Umbilical cord (tissue), 2 donors: ENCODE measurements at places on chromosomes 6 and 20.

DNA sequence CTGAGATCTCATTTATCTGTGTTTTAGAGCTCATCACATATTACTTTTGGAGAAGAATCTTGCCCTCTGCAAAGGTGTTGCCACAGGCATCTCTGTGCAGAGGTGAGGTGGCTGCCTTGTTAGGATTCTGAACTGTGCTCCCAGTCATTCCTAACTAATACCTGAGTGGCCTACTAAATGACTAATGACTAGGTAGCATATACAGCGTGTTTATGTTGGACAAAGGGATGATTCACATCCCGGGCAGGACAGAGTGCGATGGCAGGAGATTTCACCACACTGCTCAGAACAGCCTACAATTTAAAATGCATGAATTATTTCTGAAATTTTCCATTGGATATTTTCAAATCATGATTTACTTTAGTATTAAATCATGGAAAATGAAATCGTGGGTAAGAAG lies 23.1 kb upstream of the CGA start:
- DNase-seq: no peak

DNA sequence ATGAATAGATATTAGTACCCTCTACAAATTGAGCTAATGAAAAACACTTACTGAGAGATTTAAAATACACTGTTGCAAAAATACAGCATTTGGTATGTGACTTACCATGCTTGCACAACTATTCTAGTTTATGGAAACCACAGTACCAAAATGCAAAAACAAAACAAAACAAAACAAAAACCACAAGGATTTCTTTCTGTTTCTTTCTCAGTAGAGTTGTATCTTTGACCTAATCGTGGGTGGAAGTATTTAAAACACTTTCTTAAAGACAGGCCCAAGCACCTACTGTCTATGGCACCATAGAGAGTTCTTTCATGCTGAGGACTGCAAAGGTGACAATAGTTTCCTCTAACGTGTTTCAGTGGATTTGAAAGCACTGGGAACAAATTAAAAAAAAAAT lies 95.3 kb upstream of the C6orf118 start:
- no peak for DNase-seq

GRCh38 chr6:75135450-75135849 lies 70.4 kb downstream of the COL12A1 start:
- DNase-seq: peak; percentile 55

DNA sequence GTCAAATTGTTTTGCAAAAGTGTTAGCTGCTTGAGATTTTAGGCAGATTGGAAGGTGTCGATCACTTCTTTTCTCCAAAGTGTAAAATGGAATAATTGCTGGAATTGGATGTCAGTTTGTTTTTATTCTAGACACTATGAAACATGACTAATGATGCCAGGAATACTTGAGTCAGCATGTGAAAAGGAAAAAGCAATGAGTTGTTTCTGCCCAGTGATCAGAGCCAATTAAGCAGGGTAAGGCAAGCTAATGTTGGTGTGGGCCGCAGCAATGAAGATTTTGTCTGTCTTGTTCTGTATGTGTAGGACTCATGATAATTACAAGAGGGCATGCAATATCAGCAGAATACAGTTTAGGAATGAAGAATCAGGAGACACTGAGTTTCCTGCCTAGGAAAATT lies 110.3 kb downstream of the CARMIL1 start:
- peak; percentile 14 for DNase-seq

DNA sequence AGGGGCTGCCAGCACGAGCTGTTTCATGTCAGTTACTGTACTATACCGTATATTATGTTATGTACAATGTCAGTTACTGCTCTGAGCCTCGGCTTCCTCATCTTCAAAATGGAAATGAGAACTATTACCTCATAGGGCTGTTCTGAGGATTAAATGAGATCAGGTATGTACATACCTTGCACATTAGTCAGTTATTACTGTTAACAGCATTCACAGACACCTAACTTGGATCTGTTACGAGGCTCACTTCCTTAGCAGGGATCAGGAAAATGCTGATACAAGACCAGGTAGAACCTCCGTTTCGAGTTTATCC lies 69.7 kb upstream of the TBC1D7 start:
- DNase-seq: peak; percentile 23

DNA sequence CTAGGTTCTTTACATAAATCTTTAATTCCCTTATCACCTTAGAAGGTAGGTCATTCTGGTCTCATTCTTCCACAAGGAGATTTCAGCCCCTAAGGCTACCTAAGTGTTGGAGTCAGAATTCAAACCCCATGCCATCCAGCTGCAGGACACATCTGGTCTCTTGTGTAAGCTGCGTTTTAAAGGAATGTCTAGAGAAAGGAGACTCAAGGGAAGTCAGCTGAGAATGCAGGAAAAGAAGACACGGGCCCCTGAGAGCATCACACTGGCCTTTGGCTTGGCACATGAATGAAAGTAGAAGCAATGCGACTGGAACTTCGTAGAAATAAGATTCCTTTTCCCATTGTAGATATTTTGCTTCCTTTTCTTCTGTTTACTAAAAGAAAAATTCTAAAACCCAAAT lies 76.7 kb upstream of the SYNJ2 start:
- no peak for DNase-seq

DNA sequence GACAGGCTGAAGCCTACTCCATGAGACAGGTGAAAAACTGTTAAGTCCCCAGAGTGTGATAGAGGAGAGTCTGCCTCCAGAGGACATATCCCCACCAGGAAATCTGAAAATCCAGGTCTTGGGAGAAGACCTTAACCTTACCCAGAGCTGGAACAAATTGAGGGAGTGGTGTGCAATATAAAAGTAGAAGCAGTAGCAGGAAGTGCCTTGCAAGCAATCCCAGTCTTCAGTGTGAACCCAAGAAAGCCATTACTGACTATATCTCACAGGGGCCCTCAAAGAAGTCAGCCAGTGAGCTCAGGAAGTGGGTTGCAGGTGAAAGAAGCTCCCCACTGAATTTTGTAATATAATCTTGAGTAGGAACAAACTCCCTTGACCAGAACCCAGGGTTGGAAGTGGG lies 41.9 kb upstream of the PKIB start:
- no peak for DNase-seq

- DNase-seq: no peak
These were observed 536 bp downstream of the ZFP57 start for GRCh38 chr6:29680416-29680815.

- DNase-seq: peak; percentile 78
These were observed 55.7 kb upstream of the IPCEF1 start for GRCh38 chr6:154412106-154412820.
